ENCODE measurements at places on chromosomes 12 and 14.

GRCh38 chr12:880656-881055 is 68.8 kb downstream of the RAD52 start:
- DNase-seq: no peak

DNA sequence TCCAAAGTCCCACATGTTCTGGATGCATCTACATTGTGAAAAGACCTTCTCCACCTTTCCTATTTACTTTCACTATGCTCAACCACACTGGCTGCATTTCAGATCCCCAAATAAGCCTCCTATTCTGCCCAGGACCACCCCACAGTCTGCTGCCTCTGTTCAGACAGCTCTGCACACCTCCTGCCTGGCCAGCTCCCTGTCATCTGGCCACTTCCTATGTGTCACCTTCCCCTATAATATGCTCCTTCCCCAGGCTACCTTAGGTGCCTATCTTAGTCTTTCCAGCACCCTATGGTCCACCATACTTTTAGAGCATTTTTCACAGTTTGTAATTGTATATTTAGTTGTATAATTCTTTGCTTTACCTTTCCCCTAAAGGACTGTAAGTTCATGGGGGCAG is 50.5 kb downstream of the IFNG start:
- no peak for DNase-seq

GRCh38 chr12:6091786-6092566 is 32.5 kb downstream of the VWF start:
- DNase-seq: no peak

DNA sequence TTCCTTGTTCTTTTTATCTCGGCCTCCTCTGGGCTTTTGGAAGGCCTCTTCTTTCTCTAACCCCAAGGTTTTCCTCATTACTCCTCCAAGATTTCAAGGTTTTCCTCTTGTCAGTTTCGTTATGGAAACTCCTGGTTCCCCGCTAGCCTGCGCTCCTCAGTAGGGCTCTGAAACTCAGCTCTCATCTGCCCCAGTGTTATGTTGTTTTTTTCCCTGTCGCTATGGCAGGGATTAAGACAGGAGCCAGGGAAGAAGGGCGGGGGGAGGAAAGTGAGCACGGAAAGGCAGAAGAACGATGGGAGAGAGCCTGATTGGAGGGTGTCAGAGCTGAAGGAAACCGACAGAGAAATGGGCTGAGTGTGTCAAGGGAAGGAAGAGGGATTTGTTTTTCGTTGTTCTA is 26.5 kb upstream of the JDP2 start:
- no peak for DNase-seq

GRCh38 chr14:93375673-93376156 is 28.7 kb downstream of the COX8C start:
- no peak for DNase-seq

DNA sequence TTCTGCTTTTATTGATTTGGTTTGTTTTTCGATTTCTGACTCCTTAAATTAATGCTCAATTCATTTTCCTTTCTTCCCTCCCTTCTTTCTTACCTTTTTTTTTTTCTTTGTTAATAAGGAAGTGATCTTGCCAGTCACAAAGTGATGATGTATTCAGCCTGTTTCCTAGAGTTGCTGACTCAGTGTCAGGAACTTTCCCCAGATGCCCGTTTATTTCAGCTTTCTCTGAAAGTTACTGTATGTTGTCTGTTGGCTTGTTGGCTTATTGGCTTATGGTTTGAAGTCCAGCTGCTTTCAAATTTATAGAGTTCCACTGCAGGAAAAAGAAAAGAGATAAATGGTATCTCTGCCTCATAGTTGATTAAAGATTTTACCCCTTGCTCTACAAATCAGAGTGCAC is 12.4 kb upstream of the SLC6A15 start:
- DNase-seq: no peak

All from H1 (cell line).